T-cell (primary cell): ENCODE measurements at places on chromosomes 4 and X.

DNA sequence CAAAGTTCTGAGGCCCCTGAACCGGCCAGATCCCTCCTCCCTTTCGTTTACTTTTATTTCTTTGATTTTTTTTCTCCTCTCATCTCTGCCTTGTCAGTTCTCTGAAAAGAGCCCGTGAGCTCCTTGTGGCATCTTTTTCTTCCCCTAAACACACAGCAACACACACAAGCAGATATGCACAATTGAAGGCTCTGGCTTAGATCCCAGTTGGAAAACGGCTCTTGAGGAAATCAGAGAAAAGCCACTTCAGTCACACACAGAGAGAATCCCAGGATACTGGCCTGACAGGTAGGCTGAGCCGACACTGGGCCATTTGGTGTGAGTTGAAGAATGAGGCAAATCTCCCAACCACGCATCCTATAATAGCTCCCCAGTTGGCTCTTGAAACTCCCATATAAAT lies 12.9 kb downstream of the DIPK2B start:
- DNase-seq: no peak

GRCh38 chr4:8063974-8064563 lies 94.5 kb downstream of the ABLIM2 start:
- DNase-seq: no peak

DNA sequence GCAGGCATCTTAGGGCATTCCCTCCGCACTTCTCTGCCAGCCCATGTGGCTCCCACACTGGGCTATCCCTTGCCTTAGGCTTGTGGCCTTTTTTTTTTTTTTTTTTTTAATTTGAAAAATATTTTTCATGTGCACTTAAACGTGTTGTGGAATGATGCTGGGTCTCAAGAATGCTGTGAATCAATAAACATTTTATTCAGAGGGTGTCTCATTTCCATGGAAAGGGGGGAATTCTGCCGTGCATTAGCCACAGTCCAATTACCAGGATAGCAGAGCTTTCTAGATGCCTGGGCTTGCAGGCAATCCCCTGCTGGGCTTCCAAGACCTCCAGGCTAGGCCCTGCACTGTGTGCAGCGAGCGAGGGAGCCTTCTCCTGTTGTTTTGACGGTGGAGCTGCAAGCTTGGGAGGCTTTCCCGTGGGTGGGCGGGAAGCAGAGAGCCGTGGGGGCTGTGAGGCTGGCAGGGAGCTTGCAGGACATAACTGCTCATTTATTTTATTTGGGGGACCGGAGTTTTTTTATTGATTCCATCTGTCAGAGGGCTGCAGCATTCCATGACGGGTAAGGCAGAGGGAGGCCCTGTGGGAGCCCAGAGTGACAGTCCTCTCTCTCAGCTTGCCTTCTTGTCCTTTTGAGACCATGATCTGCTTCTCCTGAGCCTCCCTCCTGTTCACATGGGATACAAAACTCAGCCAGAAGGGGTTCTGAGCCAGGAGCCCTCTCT lies 2.6 kb upstream of the CPZ start:
- DNase-seq: no peak

DNA sequence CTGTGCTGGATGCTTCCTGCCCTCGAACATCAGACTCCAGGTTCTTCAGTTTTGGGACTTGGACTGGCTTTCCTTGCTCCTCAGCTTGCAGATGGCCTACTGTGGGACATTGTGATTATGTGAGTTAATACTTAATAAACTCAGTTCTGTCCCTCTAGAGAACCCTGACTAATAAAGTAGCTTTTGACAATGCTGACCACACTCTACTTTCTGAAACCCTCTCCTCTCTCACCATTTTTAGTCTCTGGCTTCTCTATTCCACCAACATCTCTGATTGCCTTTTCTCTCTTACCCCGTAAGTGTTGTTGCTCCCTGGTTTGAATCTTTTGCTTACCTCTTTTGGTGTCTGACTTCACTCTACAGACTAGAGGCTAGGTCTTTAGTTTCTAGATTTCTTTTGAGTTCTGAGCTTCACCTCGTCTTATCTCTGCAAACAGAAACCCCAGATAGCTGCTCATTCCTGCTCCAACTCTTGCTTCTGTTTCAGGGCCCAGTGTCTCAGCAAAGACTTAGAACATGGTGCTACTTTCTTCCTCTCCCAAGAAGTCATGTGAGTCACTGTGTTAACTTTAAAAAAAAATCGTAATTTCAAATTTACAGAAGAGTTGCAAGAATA lies 11.4 kb downstream of the TMSB4X start:
- DNase-seq: no peak

DNA sequence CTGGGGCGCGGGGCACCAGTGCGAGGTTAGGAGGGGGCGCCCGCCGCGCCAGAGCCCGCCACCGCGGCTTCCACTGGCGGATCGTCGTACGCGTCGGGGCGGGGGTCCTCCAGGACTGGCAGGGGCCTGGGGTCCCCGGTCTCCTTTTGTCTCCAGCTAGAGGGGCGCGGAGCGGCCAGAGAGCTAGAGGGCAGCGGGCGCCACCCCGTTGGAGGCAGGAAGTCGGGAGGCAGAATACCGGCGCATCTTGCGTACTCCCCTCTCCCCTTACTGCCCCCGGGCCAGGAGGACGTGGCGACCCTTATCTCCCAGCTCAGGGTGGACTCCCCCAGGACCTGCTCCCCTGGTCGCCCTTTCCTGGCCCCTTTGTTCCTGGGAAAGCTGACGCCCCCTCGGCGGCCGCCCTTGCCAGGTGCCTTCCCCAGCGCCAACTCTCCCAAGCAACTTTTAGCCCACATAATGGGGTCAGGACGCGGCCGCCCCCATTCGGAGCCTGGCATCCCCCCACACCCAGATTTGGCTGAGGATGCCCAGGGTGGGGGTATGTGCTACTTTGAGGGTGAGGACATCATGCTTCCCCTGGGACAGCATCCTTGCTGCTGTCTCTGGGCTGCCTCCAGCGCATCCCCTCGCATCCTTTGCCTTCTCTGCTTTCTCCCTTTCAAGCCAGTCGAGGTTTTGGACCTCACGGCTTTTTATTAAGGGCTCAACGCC lies 933 bp downstream of the CNKSR2 start:
- no peak for DNase-seq

DNA sequence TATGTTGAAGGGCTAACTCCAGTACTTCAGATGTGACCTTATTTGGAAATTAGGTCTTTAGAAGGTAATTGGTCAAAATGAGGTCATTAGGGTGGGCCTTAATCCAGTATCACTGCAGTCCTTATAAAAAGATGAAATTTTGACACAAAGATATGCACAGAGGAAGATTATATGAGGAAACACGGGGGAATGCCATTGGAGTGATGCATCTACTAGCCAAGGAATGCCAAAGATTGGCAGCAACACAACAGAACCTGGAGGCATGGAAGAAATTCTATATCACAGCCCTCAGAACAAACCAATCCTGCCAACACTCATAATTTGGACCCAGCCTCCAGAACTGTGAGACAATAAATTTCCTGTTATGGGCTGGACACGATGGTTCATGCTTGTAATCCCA lies 17.6 kb downstream of the TRIM61 start:
- no peak for DNase-seq

GRCh38 chr4:162841753-162842152 lies 324.9 kb downstream of the NAF1 start:
- no peak for DNase-seq

DNA sequence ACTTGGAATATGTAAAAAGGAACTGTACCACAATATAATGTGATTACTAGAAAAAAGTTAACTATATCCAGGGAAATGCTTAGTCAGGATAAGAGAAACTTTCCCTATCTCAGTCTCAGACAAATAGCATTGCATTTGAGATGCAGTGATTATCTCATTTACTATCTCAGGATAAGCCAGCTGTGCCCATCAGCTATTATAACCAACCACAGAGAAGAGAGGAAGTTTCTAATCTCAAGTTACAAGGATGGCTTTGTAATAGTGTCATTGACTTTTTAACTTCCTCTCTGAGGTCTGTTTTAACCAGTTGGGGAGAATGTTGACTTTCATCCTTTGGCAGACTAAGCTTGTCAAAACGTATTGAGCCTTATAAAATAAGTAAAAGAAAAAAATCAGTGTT lies 56.5 kb downstream of the SNX25 start:
- DNase-seq: no peak

DNA sequence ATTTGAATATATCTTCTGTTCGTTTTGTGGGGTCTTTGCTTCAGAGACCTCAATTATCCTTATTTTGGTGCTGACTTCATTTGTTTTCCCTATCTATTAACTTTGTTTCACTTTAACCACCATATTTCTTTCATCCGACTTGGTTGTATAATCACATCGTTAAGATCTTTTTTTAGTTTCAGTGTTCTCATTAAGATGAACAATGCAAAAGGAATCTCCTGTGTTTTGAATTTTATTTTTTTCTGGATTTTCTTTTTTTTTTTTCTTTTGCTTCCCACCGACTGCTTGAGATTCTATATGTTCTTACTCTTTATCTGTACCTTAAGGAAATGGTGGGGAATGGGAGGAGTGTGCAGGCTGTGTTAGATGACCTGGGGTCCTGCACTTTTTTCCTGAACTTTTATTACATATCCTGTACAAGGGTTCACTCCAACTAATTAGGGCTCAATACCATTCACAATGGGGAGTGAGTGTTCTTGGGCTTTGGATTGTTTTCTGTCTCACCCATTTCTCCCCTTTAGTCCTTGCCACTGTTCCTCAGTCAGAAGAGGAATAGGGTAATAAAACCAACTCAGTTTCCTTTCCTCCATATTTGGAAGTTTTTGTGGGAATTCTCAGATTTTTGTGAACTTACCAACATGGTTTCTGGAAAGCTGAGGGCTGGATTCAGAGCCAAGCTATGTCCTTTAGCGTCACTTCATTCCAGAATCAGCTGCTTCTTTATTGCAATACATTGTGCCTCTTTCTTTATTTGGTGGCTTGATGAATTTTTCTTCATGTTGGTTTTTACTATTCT lies 43.2 kb upstream of the BMPR1B start:
- DNase-seq: no peak

DNA sequence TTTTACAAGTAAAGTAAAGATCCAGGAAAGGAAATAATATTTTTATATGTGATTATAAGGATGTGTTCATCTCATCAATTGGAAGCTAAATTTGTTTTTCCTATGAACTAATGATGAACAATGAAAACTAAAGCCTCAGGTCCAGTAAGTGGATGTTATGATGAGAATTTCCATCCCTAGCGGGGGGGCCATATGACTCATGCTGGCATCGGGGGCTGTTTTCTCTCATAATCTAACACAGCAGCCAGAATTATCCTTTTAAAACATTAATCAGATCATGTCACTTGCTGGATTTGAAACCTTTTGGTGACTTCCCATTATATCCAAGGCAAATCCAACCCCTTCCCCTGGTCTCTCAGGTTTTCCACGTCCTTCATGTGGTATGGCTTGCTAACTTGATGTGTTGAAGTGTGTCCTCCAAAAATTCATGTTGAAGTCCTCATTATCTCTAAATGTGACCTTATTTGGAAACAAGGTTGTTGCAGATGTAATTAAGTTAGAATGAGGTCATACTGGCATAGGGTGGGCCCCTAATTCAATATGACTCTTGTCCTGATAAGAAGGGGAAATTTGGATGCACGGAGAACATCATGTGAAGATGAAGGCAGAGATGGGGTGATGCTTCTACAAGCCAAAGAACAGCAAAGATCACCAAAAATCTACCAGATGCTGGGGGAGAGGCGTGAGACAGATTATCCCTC lies 96.8 kb downstream of the AKAP4 start:
- DNase-seq: no peak

DNA sequence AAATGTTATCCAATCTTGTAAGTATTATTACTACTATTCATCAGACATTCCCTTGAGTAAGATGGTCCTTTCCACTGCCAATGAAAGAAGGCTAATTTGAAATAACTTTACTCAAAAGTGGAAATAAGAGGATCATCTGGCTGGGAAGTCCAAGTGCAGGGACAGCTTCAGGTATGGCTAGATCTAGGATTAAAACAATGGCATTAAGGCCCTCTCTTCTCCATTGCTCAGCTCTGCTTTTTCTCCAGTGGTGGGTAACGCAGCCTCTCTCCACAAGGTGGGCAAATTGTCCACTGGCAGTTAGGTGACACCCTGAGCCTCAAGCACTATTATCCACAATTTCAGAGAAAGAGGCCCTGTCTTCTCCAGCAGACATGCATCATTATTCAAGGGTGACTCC lies 66.7 kb upstream of the PGM2 start:
- no peak for DNase-seq

GRCh38 chr4:159979351-159979750 lies 876.5 kb downstream of the RAPGEF2 start:
- DNase-seq: no peak

GRCh38 chr4:116229420-116229819 lies 856.0 kb downstream of the TRAM1L1 start:
- DNase-seq: no peak

DNA sequence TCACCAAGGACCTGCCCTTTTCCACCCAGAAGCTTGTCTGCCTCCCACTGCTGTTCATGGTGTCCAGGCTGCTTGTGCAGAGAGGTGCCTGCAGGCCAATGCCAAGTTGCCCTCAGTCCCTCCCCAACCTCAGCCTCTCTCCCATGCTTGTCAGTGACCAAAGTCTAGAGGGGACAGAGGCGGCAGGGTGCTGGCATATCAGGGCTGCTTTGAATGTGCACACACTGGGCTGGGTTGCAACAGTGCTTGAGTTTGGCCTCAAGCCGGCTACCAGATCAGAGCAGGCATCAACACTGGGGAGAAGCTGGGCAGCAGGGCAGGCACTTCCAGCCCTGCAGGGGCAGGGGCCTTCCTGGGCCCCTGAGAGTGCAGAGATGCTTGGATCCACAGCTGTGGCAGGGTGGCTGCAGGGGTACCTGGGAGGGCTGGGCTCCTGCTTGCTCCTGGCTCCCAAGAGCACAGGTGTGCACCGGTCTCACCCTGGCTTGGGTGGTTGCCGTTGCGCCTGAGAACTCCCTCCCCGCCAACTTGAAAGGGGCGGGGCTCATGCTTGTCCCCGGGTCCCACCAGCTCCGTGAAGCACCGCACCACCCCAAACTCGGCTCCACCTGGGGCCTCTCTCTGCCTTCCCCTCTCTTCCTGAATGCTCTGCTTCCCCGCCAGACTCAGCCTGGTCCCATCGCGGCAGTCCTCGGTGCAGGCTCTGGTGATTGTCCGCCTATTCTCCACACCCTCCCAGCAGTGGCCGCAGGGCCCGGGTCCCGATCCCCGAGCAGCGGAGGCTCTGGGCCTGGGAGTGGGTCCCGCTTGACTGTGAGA lies 1681.9 kb upstream of the ADGRL3 start:
- no peak for DNase-seq

DNA sequence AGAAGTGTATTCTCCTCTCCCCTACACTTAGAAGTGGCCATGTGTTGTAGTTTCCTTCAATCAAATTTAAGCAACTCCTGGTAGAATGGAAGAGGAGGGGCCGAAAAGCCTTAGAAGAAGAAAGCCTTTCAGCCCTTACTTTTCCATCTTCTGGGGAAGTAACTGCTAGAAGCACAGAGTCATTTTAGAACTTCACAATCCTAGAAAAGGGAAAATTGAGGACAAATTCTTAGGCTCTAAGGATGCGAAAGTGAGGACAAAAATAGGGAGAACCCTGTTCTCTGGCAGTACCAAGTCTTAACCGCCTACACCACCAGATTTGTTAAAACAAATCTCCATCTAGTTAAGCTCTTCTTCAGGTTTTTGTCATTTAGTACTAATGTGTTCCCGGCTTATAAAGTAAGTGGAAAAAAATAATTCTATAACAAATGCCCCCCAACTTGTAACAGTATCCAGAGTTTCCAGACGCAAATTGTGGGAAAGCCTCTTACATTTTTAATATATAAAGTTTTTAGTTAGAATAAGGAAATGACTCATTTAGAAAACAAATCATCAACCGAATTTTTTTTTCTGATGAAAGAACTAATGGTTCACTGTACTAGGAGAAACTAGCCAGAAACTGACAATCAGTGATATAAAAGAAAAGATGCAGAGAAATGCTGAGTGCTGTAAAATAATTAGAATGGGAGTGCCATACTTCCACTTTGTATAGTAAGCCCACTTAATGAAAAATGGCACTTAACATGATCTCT lies 76.0 kb downstream of the ARAP2 start:
- no peak for DNase-seq
